ENCODE measurements at places on chromosomes 12 and 14. TPM values are rescaled to one million over a fixed set of nuclear protein-coding genes. Genes with fewer than 3 reads are reported as not detected.

SLC17A8 gene
- total RNA-seq = 0.16 TPM

GRCh38 chr14:50110323-50111037, 5.9 kb downstream of the VCPKMT start:
- no peaks in the 10 kb centered on the region for H3K27me3 ChIP-seq
- no peak overlapping the region for H3K27ac ChIP-seq
- DNase-seq = no peak

DNA sequence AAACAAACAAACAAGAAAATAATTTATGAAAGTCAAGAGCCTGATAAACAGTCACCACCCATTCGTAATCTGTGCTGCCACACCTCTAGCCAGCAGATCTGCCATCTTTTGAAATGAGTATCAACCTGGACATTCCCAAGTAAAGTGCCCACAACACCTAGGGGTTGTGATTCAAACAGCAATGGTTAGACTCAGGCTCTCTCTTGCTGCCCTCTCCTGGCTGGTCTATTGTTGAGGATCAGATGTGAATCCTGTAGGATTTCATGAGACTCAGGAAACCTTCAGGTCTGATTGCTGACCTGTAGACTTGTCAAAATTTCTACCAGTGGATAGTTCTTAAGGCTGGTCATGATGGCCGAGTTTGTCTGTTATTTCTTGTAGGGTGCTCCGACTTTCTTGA, 26.8 kb downstream of the DGLUCY start:
- peaks cover 3% of the 10 kb centered on the region for H3K4me1 ChIP-seq
- H3K27me3 ChIP-seq = no peaks in the 10 kb centered on the region
- no peak overlapping the region for H3K27ac ChIP-seq
- H3K4me3 ChIP-seq = no peak overlapping the region

DNA sequence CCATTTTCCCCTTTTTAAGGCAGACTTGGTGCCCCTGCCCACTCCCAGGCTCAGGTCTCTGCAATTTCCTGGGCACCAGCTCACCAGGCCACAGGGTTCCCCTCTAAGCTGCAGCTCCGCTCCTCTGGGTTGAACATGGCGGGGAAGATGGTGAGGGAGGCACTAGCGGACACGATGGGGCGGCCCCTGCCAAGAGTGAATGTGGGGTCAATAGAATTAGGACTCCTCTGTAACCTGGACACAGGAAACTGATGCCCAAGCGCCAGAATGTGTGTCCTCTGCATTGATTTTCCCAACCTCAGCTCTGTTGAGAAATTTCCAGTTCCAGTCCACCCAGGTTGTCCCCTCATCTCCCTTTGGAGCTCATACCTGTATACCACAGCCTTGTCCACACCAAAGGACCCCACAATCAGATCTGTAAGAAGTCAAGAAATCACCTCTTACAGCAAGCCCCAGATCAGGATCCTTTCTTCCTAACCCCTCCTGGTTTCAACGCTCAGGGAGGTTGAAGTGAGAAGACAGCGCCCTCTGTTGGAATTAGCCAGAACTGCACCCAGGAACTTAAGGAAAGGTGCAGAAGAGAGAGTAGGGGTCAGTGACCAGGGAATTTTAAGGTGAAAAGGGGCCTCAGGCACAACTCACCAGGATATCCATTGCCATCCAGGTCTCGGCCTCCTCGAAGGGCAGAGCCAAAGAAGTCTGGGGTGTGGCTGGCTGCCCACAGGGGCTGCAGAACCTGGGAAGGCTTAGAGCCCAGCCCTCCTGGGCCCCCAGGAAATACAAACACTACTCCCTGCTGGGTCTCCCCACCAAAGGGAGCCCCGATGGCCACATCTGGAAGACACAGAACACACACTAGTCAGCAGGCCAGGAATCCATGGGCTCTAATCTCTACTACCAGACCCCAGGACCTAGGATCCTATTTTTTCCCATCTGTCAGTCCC, 14.7 kb downstream of the ITGA5 start:
- no peak overlapping the region for H3K4me3 ChIP-seq
- H3K36me3 ChIP-seq = peaks cover 4% of the 10 kb centered on the region
- H3K27ac ChIP-seq = no peak overlapping the region
- no peaks in the 10 kb centered on the region for H3K4me1 ChIP-seq

GRCh38 chr14:76779221-76780057, 18.2 kb downstream of the VASH1 start:
- peaks cover 3% of the 10 kb centered on the region for H3K36me3 ChIP-seq
- DNase-seq = no peak
- H3K27ac ChIP-seq = no peak overlapping the region
- no peaks in the 10 kb centered on the region for H3K4me1 ChIP-seq
